Purkinje cell (primary cell): ENCODE measurements at places on chromosomes 16 and 17. TPM values are rescaled to one million over a fixed set of nuclear protein-coding genes. Genes with fewer than 3 reads are reported as not detected.

TBX21 gene
- not detected in 2 replicates for polyA plus RNA-seq

ABCA9 gene
- polyA plus RNA-seq = 1.1 and 3.0 TPM in 2 replicates

C17orf107 gene
- polyA plus RNA-seq = 0.75 TPM in 1 of 2 replicates, not detected in the other

RAMP2 gene
- polyA plus RNA-seq = 0.64 TPM in 1 of 2 replicates, not detected in the other

BCL6B gene
- polyA plus RNA-seq = not detected in 2 replicates
